ENCODE measurements at places on chromosomes 11 and 22. TPM values are rescaled to one million over a fixed set of nuclear protein-coding genes. Genes with fewer than 3 reads are reported as not detected.

The BACE1 gene
- total RNA-seq = 53.7 TPM

The LDLRAD3 gene
- 5.4 TPM for total RNA-seq

The CAVIN3 gene
- 111 TPM for total RNA-seq

The KLHL22 gene
- total RNA-seq = 33.8 TPM

The CBLIF gene
- total RNA-seq = not detected

The CDC42EP2 gene
- total RNA-seq = 15.8 TPM

The VSTM5 gene
- total RNA-seq = 0.03 TPM

Data from smooth muscle cell of the pulmonary artery (primary cell).